Stimulated activated CD4-positive, alpha-beta T cell treated with anti-CD3 and anti-CD28 coated beads, Interleukin-15, amount 100 ng/mL, for 1 hour (primary cell): ENCODE measurements at places on chromosomes 3 and 15.

DNA sequence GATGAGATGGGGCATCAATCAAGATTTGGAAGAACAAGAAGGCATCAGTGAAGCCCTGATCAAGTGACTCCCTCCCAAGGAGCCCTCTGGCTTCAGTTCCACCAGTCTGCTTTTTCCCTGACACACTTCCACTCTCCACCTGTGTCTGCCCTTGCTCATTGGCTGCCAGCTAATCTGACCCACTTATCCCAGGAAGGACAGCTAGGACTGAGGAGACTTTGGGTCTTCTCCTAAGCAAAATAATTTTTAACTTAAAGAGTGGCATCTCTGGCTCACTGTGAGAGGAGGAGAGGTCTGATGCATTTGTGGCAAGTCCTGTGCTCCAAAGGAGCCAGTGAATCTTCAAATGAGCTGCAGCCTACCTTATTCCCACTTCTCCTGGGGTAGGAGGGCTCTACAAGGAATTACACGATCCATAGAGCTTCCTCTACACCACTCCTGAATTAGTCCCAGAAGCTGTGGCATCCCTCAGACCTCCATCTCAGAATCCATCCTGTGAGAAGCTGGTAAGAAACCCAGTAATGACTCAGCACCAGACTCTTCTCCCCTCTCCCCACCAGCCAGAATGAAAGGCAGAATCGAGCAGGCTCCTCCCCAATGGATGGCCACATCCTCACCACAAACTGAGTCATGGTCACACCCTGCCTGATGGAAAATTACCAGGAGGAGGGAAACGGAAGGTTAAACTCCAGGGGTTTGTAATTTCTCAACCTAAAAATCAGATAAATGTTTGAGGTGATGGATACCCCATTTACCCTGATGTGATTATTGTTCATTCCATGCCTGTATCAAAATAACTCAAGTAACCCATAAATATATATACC is 6.3 kb upstream of the PKM start:
- peak; percentile 34 for DNase-seq

DNA sequence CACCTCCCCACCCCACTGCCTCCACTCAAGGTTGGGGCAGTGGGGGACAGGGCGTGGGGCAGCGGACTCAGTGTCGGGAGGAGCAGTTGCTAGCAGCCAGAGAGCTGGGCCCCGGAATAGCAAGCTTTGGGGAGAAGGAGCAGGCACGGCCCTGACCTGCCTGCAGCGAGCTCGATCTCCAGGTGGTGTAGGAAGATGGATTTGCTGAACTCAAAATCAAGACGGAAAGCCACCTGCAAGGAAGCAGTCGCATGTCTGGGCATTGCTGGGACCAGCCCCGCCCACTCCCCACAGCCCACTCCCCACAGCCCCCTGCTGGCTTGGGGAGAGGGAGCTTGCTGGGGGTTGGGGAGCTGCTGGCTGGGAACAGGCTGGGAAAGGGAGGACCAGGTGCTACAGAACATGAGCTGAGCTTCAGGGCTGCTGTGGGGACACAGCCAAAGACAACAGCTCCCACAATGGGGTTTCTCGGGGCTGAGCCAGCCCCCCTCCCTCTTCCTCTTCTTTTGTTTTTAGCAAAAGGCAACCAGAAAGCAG is 38.0 kb downstream of the FEM1B start:
- no peak for DNase-seq

- DNase-seq, result no peak
Observed at GRCh38 chr15:31843426-31844055, 186.8 kb upstream of the CHRNA7 start.

DNA sequence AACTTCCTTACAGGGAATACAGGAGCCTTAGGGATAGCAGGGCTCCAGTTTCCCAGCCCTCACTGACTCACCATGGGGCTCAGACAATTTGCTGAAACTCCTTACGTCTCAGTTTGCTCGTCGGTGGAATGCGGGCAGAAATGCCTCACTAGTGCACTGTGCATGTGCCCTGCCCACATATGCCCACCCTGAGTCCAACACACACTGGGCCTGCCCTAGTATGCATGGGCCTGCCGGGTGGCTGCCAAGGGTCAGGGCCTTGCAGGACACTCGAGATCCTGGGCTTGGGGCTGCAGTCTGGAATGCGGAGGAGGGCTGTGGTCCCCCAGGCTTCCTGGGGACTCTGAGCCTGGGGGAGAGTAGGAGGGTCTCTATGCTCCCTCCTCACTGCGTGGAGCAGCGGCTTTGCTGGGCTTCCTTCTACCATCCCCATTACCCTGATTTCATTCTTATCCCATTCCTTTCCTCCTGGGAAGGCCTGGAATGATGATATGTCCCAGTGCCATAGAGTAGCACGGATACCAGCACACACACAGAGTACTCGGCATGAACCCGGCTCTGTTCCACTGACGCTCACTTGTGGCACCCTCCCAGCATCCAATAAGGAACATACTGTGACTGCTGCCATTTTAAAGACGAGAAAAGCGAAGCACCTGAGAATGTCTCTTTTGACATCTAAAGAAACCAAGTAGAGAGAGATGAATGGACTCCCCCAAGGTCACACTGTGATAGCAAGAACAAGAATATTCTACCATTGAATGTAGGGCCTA is 124.2 kb downstream of the ASB7 start:
- DNase-seq, result no peak

- DNase-seq, result no peak
Observed at GRCh38 chr15:99082798-99083197, 22.1 kb upstream of the SYNM start.

DNA sequence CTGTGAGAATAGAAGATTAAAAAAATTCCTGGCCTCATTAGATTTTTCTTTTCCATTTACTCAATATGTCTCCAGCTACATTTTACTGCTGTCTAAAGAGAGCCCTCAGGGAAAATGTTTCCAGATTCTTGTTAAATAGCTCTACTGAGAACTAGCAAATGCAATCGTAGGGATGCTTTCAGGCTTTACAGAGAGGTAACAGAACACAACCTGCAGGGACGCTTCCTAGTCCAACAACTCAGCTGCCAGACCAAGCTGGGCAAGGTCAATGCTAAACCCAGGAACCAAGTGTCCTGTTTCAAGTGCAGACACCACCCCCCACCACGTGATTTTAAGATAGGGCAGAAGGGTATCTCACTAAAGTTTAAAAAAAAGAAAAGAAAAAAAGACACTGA is 25.2 kb downstream of the ARHGEF3 start:
- no peak for DNase-seq

- DNase-seq, result no peak
Observed at GRCh38 chr3:132963786-132964185, 74.4 kb upstream of the TMEM108 start.
